ENCODE measurements at places on chromosomes 16 and 17.

- DNase-seq = no peak
Observed at GRCh38 chr17:54435966-54436365, 464.7 kb upstream of the TOM1L1 start.

- DNase-seq = peak; percentile 73
Observed at GRCh38 chr17:57902800-57903759, 52.1 kb downstream of the CUEDC1 start.

DNA sequence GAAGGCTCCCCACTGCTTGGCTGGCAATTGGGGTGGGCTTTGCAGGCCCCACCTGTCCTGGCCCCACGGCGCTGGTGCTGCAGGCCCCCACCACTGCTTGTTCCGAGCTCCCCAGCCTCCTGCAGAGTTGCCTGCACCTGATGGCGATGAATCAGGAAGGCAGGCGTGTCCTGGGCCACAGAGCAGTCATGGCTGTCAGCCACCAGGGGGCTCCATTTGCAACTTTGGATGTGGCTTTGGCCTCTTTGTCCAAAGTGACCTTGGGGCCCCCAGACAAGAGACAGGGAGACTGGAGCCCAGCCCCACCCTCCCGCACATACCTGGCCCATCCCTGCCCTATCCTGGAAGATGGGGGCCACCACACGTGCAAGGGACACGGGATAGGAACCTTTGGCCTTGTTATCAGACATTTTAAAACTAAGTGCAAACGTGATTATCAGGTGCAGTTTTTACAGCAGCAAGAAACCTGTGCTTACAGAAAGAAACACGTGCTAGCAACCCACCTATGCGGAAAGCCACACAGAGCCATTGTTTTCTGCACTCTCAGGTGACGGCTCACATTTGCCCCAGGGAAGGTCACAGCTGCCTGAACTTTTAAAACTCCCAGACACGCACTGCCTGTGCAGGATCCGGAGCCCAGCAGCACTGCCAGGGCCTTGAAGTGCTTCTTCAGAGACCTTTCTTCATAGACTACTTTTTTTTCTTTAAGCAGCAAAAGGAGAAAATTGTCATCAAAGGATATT is at the start of gene DNASE1:
Gene DNASE1, plus strand, starts transcription at position 443 of the 743 bp plus-strand sequence. CDS start 683 bp downstream, outside the sequence.
- no peak for DNase-seq

- peak; percentile 45 for DNase-seq
Observed at GRCh38 chr17:72725433-72726068, 366.9 kb downstream of the SLC39A11 start.

GRCh38 chr16:57627184-57627871 is 1.1 kb upstream of the ADGRG1 start:
- peak; percentile 53 for DNase-seq
